ENCODE measurements at places on chromosomes 13 and 19. TPM values are rescaled to one million over a fixed set of nuclear protein-coding genes. Genes with fewer than 3 reads are reported as not detected.
A peak's percentile ranks its signal among the peaks of the same experiment; 100 is the strongest.

NLRP4 gene
- 0.11 TPM for total RNA-seq

DNA sequence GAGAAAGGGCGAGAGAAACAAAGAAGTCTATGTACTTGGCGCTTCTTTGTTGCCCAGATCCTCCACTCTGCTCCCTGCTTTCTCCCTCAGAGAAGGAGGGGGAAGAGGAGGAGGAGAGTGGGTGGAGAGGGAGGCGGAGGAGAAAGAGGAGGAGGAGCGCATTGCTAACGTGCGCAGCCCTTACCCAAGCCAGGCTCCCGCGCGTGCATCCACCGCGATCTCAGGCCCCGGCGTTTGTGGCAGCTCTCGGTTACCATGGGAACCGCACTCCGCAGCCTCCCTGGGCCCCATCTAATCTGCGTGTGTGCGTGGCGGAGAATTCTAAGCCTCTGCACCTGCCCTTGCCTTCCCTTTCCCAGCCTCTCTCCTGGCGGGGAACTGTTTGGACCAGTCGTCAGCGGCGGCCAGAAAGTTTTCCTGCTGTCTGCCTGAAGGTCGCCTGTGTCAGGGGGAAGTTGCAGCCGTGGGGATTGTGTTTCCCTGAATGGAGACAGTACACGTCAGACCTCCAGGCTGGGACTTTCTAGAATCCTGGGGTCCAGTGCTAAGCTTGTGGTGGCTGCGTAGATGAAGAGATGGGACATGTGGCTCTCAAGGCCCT lies at the start of gene ERICH6B:
ERICH6B (minus strand) TSS at position 239 of the 601 bp plus-strand sequence. CDS start 18,734 bp downstream, outside the sequence.
- peak; percentile 77 for DNase-seq

WDR88 gene
- not detected for total RNA-seq

AP2A1 gene
- total RNA-seq: 44.9 TPM

ATP4A gene
- total RNA-seq: not detected

GRCh38 chr19:10152100-10152499 lies 32.4 kb upstream of the EIF3G start:
- no peak for DNase-seq

TNFAIP8L1 gene
- total RNA-seq: 18.5 TPM

DNA sequence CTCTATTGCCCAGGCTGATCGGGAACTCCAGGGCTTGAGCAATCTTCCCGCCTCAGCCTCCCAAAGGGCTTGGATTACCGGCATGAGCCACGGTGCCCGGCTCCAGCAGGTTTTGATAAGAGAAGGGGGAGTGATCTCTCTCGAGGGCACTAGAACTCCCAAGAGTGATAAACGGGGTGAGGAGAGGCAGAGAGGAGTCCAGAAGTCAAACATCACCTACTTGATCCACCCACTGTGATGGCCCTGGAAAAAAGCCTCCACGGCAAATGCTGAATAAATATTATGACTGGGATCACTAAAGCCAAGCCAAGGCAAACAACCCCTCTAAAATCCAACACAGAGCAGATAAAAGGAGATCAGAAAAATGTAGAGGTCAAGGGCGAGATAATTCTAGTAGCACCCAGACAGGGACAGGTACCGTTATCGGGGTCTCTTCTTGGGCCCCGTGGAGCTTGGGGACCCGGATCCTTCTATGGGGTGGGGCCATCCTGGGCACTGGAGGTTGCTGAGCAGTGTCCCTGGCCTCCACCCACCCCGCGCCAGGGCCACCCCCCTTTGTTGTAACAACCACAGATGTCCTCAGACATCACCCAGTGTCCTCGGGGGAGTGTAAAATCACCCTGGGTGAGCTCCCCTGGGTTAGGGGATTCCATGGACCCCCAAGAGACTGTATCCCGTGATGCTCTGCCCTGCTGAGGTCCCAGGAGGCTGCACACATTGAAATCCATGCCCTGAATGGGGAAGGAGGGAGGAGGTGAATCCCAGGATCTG lies 3.7 kb upstream of the CREB3L3 start:
- no peak for DNase-seq

GRCh38 chr13:114115191-114115671 lies 17.2 kb downstream of the RASA3 start:
- DNase-seq: no peak

GRCh38 chr13:106306748-106307277 lies 228.6 kb downstream of the EFNB2 start:
- DNase-seq: no peak

DNA sequence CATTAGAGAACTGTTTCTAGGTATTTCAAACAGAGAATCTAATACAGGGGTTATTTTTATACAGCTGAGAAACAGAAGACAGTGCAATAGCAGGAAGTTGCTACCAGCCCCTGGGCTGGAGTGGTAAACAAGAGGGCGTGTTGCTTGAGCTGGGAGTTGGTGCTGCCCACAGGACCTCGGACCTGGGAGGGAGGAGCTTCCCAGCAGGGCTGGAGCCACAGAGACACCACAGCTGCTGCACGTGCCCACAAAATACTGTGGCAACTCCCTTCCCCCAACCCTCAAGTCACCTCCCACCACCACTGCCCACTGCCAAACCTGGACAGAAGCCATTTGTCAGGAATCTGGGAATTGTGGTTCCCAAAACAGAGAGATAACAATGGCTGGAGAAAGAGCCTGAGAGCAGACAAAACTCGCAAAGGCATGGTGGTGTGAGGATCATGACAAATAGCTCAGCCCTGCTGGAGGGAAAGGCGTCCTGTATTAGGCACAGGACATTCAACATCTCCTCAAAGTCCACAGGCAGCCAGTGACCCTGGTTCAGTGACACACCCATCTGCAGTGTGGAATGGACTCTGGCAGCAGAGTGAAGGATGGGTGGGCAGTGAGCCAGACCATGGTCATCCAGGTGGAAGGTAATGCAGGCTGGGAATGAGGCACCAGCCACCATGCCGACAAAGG lies 57.2 kb downstream of the SPATA13 start:
- DNase-seq: peak; percentile 27

- DNase-seq: no peak
These were observed 1.0 kb upstream of the GTF2F1 start for GRCh38 chr19:6393983-6394412.

- DNase-seq: no peak
These were observed 156.6 kb downstream of the FOXO1 start for GRCh38 chr13:40509876-40510275.
